ENCODE measurements at places on chromosomes 16 and 17.

GRCh38 chr17:36934692-36935630 lies 2.3 kb upstream of the LHX1 start:
- DNase-seq, result no peak

GRCh38 chr17:16937431-16937830 lies 34.5 kb downstream of the TNFRSF13B start:
- DNase-seq, result no peak

DNA sequence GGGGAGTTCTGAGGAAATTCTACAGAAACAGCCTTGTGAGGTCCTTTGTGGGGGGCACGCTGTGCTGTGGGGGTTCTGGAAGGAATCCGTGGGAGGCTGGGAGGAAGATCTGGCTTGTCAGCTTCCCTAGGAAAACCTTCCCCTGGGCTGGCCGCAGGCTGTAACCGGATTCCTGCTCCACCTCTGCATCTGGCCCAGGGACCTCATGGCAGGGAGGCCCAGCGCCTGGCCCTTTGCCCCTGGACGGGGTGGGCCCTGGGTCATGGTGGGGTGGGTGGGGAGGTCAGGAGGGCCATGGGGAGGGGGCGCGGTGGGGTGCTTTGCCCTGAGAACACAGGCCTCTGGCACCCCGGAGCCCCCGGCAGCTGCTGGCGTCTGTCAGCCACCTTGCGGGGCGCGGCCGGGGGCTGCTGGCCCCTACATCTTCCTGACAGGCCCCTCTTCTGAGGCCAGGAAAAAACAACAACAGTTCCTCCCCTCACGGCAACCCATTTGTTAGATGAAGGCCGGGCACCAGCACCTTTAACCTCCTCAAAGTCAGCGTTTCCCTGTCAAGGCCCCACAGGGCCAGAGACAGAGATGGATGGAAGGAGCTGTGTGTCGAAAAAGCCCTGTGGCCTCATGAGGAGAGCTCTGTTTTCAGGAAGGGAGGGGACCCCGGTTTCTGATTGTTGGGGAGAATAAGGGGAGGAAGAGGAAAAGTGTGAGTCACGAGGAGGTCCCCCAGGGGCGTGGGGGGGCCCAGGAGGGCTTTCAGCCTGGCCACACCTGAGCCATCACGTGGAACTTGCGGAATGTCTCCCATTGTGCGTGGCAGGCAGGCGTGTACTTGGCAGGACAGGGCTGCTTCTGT lies 3.6 kb upstream of the MEOX1 start:
- peak; percentile 15 for DNase-seq

- no peak for DNase-seq
Measured at GRCh38 chr17:76208120-76208519, 32.2 kb downstream of the RNF157 start.

- DNase-seq, result peak; percentile 60
Measured at GRCh38 chr17:58324409-58325288, 3.9 kb downstream of the TSPOAP1 start.

DNA sequence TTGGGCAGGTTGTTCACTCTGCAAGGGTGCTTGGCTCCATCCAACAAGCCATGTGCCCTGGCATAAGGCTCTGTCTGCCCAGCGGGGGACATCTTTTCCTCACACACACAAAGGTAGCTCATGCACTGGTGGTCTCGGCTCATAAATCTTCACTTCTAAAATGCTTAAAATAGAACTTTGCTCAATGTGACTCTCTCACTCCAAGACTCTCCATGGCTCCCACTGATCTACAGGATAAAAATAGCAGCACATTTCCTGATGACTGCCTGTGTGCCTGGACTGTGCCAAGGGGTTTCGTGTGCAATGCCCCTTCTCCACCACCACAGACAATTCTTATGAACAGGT lies 15.1 kb upstream of the CIBAR2 start:
- no peak for DNase-seq

GRCh38 chr17:28665994-28666393 lies 4.0 kb downstream of the SUPT6H start:
- DNase-seq, result no peak

DNA sequence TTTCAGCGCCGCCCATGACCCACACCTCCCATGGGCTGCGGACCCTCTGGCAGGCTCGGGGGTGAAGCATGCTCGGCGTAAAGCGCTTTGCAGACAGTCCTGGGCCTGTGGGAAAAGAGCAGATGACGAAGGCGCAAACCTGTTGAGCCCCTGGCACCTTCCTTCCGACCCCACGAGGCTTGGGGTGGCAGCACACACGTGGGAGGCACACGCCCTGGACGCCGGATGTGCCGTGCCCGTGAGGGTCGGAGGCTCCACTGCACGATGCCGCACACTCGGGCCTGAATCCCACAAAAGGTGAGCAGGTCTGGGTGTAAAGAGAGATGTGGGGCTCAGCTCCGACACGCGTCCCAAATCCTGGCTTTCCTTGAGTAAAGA lies 71.1 kb downstream of the LMF1 start:
- no peak for DNase-seq

- no peak for DNase-seq
Measured at GRCh38 chr17:76027159-76027839, at the start of gene EVPL. EVPL (minus strand) TSS chr17:76027306; CDS start chr17:76027198, 108 bp downstream.

GRCh38 chr17:80584176-80584905 lies 39.7 kb downstream of the RPTOR start:
- no peak for DNase-seq

DNA sequence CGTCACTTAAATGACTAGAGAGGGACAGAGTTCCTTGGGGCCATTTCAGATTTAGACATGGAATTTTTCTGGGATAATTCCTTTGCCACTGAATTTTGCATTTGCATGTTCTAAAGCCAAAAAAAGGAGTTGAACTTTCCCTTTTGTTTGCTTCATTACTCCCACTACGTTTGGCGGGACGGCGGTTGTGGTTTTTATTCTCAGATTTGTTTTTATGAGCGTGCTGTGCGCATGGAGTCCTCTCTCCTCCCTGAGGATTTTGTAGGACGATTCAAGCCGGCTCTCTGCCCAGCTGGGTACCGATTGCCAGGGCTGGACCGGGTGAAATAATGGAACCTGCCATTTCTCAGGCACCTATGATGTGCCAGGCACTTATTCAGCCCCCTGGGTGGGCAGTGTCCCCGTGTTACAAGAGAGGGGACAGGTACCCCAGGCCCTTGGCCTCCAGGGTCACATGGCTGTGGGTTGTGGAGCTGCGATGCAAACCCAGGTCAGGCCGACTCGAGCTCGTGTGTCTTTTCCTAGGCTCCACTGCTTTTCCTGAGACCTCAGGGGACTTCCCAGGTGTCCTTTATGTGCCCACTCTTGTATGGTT lies 18.8 kb downstream of the CMIP start:
- no peak for DNase-seq

GRCh38 chr17:57599271-57600045 lies 145.6 kb downstream of the CCDC182 start:
- no peak for DNase-seq

DNA sequence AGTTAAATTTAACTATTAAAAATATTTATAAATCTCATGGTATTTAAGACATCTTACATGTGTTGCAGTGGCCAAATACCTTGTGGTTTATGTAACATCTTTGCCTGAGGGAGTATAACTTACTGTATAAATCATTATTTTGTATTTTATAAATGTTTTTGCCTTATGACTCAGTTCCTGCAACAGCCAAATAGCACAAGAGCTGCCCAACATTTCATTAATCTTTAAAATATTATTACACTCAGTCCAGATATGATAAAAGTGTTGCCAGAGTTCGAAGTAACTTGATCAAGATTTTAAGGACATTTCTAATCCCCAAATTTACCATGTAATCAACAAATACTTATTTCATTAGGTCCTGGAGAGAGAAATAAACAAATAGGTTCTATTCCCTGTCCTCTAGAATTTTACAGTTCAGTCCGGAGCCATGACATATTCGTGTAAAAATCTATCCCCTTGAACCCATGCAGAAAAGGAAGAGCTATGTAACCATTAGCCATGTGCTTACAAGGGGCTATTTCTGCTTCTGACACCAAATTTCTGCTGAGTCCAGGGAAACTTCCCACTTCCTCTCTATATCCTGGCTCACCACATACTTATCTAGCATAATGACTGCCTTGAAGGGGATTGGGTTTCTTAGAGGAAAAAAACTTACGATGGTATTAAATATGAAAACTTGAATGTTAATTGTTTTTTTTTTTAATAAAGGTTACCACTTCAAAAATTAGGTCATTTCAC lies 44.0 kb downstream of the IRX6 start:
- DNase-seq, result peak; percentile 81

DNA sequence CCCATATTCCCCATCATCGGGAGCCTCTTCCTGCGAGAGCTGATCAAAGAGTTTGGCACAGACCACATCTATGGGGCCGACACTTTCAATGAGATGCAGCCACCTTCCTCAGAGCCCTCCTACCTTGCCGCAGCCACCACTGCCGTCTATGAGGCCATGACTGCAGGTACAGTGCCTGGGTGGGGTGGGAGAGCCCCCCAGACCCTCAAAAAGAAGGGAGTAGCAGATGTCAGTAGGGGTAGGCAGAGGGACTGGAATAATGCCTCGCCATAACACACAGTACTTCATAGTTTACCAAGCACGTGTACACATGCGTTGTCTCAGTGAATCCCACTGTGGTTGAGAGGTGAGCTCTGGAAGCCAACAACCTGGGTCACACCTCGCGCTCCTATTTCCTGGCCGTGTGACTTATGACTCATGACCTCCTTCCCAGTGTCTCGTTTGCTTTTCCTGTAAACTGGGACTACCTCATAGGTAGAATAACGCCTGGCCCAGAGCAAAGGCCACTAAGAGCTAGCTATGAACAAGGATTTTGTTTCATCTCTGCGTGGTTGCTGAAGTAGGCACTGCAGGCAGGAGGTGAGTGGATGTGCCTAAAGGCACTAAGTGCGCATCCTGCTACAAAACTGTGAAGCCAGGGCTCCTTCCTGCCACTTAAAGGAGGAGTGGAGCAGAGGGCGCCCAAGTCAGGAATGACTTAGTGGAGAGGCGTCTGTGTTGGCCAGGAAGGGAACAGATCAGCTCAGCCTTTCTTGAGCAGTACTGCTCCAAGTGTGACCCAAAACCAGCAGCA lies 5.2 kb downstream of the NAGLU start:
- no peak for DNase-seq

DNA sequence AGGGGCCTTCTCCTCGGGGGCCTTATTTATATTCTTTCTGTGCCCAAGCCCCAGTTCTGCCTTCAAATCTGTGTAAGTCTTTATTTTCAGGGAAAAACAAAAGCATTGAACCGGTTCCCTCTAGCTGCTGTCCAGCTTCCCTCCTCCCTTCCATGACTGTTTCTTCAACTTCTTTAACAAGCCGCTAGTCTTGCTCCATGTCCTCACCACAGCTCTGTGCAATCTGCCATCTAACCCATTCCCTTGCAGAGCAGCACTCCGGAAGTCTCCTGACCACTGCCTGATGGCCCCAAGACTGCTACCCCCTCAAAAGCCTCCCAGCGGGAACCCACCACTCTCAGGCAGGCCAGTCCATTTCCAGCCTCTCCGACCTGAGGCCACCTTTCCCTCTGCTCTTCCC lies 16.9 kb downstream of the EMC8 start:
- DNase-seq, result no peak

DNA sequence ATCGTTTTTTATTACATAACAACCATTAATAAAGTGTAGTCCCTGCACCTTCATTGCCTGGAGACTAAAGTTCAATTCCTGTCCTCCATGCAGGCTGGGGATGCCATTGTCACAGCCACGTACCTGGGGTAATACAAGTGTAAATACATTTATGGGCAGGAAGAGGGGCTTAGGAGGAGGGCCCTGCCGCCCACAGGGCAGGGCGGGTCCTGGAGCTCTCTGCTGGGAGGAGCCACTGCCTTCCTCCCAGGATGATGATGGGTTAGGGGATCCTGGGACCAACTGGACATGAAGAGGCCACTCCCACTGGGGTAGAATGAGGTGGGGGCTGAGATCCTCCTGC lies 44.1 kb upstream of the SLC38A10 start:
- no peak for DNase-seq

- peak; percentile 25 for DNase-seq
Measured at GRCh38 chr17:79707931-79708891, 22.5 kb upstream of the ENPP7 start.

GRCh38 chr17:68568581-68568980 lies 32.6 kb downstream of the FAM20A start:
- DNase-seq, result no peak

DNA sequence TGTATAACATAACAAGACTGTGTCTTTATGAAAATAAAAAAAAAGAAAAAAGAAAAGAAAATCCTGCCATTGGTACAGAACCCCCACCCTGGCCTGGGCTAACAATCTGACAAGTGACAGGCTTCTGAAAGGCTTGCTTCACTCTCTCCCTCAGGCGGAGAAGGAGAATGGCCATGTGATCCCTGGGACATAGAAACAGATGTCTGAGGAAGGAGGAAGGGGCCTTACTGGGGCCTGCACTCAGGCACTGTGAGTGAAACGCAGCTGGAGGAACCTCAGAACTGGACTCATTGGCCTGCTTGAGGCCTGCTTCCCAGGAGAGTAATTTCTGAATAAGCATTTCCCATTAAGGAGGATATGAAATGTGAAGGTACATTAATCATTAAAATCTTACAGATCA lies 17.5 kb downstream of the MAP3K14 start:
- DNase-seq, result peak; percentile 41

GRCh38 chr17:19410875-19411620 lies at the start of gene RNF112:
RNF112 (plus strand) TSS chr17:19411232; CDS start chr17:19411409, 177 bp downstream.
- peak; percentile 65 for DNase-seq

GRCh38 chr17:48173191-48173984 lies 65.8 kb downstream of the SNX11 start:
- no peak for DNase-seq

GRCh38 chr16:64019339-64019738 lies 1102.5 kb downstream of the CDH11 start:
- no peak for DNase-seq

GRCh38 chr16:56860226-56861020 lies 4.6 kb upstream of the SLC12A3 start:
- no peak for DNase-seq

- DNase-seq, result no peak
Measured at GRCh38 chr17:7922269-7922844, 6.3 kb upstream of the RNF227 start.

- DNase-seq, result no peak
Measured at GRCh38 chr16:14955546-14956231, 18.4 kb downstream of the NPIPA1 start.

- DNase-seq, result no peak
Measured at GRCh38 chr17:82647593-82648164, 565 bp downstream of the WDR45B start.

DNA sequence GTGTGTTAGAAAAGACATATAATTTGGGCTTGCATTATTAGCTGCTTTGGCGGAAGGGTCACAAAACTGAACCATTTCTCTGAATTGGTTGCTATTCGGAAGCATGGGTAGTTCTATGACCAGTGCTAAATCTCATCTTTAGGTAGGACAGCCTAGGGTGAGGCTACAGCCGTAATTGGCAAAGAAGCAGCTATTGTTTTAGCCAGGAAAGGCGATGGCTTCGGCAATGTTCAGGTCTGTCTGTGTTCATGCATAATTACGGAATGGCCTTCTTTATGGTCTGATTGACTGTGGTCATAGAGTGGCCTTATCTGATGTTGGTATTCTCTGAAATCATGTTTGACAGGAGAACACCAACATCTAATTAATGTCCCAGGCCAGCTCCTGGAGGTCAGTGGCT lies 368.4 kb upstream of the HSBP1 start:
- no peak for DNase-seq

Measured in fibroblast of skin of abdomen (primary cell).